Fibroblast of the aortic adventitia (primary cell): ENCODE measurements at places on chromosomes 16 and 17.
A peak's percentile ranks its signal among the peaks of the same experiment; 100 is the strongest.

DNA sequence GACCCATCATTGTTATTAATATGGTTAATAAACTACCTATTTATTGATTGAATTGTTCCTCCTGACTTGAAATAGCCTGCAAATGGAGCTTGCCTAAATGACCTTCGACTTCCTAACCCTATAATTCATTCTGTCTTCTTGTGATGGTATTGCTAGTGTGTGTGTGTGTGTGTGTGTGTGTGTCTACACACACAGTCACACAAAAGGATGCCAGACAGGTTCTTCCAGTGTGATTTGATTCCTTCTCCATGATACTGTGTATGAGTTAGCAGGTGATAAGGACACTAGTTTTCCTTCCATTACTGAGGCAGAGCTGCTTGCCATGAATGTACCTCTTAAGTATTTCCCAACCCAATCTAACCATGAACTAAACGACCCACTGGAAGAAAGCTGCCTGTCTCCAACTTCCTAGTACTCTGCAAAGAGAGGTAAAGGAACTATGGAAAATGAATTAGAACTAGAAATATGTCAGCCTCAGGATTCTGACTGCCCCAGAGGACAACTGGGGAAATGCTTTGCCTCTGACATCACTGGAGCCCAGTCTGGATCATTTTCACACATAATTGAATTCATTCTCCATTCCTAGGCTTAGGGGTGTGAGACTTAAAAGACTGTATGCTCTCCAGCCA, 3.5 kb upstream of the CDC6 start:
- DNase-seq: peak; percentile 89

GRCh38 chr17:9893411-9894012, 11.6 kb downstream of the RCVRN start:
- DNase-seq: peak; percentile 12

GRCh38 chr16:86821895-86822294, 243.5 kb downstream of the FOXL1 start:
- DNase-seq: no peak

DNA sequence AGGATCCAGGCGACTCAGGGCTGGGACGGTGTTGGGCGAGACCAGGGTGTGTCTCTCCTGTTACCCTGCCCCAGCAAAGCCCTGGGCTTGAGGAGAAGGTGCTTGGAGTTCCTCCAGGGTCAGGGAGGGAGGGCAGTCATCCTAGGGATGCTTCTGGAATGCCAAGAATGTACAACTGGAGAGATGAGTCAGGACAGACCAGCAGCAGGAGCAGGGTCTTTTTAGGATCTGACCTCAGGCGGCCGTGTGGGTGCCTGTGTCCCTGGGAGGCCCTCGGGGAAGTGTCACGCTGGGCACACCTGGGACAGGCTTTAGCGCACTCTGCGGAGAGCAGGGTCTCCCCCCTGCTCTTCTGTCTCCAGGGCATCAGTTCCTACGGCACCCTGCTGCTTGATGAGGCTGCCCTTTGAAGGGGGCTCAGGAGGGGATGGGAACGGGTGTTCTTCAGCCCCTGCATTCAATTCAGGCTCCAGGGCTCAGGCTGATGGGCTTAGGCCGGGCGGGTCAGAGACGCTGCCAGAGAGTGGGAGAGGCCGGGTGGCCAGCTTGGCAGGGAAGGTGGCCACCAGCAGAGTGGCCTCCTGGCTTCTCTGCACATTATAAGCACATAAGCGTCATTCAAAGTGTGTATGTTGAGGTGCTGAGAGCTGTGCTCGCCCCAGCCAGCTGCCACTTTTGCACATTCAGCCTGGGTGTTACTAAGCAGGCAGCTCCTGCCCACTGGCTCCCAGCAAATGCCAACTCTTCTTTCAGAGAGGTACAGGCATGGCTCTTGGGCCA, 8.4 kb upstream of the MTSS2 start:
- DNase-seq: peak; percentile 72

DNA sequence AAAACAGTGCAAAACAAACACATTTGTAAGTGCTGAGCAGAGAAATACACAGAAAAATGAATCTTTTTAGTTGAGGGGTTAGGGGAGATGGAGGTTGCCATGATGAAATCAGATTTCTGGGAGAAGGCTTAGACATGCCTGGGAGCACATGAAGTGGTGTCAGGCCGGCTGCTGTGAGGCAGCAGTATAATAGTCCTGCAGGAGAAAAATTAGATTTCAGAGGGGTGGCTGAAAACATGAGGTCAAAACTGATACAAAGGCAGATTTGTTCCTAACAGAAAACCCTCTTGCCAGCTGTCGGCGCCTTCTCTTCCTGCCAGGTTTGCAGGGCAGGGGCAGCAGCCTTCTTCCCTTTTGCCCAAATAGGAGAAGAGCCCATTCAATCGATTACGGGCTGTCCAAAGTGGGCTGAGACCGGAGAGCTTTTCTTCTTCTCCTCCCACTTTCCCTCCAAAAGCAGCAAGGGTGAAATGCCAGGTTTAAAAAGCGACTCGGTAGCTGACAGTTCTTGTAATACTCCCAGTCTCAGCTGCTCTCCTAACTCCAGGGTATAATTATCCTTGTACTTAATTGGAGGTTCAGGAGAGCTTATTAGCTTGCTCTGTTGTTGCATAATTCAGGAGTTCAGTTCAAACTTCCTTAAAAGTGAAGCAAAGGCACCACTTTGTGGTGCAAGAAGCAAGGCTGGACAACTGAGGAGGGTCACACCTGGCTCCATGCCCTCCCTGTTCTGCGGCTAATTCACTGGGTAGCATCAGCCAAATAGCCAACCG, 80.0 kb downstream of the PCTP start:
- DNase-seq: no peak

DNA sequence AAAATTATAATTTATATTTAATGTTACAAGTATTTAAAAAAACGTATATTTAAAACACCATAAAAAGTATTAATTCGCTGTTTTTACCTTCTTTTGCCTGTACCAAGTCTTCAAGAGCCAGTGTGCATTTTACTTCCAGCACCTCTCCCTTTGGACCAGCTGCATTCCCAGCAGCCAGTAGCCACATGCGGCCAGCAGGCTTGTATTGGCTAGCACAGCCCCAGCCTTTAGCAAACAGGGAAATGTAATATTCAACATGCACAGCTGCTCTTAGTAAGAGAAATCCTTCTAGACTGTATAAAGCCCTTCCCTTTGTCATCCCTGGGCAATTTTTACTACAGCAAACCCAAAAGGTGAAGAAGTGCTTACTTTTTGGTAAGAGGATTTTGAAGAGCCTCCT, 6.6 kb downstream of the DHODH start:
- DNase-seq: no peak

- no peak for DNase-seq
Measured at GRCh38 chr17:44320066-44320465, 4.6 kb downstream of the SLC25A39 start.

GRCh38 chr16:84718-85406, 6.8 kb downstream of the MPG start:
- peak; percentile 94 for DNase-seq

- peak; percentile 88 for DNase-seq
Measured at GRCh38 chr17:7589204-7589868, 558 bp downstream of the SOX15 start.

- peak; percentile 84 for DNase-seq
Measured at GRCh38 chr17:16106161-16106891, 106.7 kb downstream of the TTC19 start.

DNA sequence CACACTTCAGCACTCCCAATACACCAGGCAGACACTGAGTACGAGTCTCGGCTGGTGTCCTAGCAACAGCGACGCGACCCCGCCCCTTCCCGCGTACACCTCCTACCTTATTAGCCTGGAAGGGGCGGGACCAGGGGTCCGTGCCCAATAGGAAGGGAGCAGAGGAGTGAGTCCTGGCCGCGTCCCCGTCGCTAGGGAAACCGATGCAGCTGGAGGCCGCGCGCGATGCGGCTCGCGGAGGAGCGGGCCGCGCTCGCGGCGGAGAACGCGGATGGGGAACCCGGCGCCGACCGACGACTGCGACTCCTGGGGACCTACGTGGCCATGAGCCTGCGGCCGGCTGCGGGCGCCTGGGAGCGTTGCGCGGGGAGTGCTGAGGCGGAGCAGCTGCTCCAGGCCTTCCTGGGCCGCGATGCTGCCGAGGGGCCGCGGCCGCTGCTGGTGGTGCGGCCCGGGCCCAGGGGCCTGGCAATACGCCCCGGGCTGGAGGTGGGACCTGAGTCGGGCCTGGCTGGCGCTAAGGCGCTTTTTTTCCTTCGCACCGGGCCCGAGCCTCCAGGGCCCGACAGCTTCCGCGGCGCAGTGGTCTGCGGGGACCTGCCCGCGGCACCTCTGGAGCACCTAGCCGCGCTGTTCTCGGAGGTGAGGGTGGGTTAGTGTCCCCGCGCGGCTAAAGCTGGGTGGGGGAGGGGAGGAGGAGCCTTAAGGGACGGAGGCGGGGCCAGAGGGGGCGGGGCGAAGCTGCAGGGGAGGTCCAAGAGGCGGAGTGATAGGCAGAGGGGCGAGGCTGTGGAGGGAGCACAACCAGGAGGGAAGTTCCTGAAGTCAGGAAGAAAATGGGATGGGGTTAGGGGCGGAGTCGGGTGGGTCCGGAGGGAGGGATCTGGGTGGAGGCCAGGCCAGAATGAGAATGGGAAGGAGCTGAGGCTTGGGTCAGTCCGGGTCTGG, at the start of gene DNAH9:
Gene DNAH9 (plus strand): TSS at position 197 of the 948 bp plus-strand sequence. CDS start 29 bp downstream, at position 226.
- DNase-seq: no peak

GRCh38 chr17:45172541-45173286, 11.0 kb downstream of the HEXIM2 start:
- DNase-seq: peak; percentile 49

GRCh38 chr17:34367486-34368195, 4.6 kb upstream of the CCL1 start:
- DNase-seq: no peak

GRCh38 chr16:2785101-2785991, 2.0 kb downstream of the PRSS33 start:
- no peak for DNase-seq

DNA sequence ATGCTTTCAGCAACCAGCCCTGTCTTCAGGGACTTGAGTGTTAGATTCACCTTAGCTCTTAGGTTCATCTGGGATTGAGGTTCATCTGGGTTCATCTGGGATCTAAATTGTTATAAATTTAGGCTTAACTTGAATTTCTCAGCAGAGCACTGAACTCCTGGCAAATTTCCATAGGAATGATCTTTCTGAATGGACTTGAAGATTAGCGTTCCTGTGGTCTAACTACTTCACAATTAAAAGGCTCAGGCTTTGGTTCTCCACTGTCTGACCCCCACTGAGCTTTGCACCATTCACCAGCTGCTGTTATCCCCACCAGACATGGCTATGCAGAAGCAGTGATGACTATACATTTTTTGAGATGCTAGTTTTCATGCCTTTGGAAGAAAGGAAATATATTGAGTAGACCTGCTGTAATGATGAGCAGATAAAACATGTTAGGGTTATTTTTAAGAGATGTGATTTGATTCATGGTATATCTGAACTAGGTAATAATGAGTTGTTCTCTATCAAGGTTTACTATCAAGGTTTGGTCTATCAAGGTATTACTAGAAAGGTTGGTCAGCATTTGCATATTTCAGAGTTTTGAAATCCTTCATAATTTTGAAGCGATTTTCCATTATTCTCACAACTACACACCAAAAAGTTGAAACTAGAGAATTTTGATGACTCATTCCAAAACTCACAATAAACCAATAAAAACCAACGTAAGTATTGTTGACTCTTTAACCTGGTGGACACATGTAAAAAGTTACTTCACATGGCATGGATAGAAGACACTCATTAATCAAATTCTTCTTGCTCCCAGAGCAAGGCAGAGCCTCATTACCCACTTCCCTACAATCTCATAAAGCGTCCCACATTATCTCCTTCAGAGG, 71.7 kb downstream of the SNX11 start:
- peak; percentile 29 for DNase-seq

GRCh38 chr17:40722241-40722640, 18.7 kb upstream of the KRT24 start:
- DNase-seq: peak; percentile 3

GRCh38 chr16:85316321-85316919, 204.1 kb upstream of the CIBAR2 start:
- peak; percentile 63 for DNase-seq

DNA sequence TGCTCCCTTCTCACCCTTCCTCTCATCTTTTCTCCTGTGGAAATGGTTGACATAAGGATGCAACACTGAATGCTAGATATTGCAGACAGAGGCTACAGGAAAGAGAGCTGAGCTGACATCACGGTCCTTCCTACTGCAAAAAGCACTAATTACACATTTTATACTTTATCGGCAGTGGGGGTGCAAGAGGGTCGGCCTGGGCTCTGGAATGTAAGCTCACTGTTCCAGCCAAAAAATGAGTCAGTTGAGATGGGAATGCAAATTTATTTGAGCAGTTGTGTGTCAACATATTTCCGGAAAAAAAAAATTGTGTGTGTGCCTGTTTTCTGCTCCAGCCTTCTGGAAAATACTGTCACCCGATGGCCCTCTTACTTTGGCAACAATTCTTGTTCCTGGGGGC, 14.1 kb upstream of the MRTFB start:
- DNase-seq: peak; percentile 13

- DNase-seq: no peak
Measured at GRCh38 chr16:14211856-14212543, 140.9 kb downstream of the MRTFB start.
